ENCODE measurements at places on chromosomes 1 and 21.

- DNase-seq = no peak
Observed at GRCh38 chr1:163836481-163836880, 514.7 kb downstream of the NUF2 start.

DNA sequence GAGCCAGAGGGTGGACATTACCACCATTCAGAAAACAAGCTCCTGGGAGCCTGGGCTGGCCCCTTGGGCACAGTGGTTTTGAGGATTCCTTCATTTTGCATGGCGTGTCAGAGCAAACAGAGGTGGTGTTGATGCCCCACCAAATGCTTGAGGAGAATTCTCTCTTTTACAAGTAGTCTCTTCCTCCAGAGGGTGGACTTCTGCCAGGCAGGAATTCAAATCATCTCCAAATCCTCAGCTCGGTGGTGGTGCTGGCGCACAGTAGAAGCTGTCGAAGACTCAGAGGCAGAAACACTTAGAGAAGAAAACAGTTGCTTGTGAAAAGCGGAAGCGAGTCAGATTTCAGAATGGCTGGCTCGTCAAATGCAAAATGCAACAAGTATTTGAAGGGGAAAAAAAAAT, 3.4 kb upstream of the CHI3L1 start:
- no peak for DNase-seq

- DNase-seq = no peak
Observed at GRCh38 chr1:214425101-214425500, 126.3 kb downstream of the PTPN14 start.

DNA sequence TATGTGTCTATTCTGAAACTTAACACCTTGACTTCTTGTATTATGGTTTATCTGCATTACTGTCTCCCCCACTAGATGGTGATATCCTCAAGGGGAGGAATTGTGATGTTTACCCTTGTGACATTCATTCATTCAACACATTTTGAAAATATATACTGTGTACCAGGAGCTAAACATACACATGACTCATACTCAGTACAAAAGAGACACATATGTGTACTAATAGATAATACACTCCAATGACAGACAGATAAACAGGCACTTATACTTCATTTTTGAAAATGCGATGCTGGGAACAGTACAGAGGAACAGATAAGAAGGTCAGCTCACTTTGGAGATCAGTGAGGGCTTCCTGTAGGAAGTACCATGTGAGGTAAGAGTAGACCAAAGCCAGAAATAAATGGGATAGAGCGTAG, 8.9 kb upstream of the RAB3GAP2 start:
- DNase-seq = no peak

GRCh38 chr1:234303231-234303630, 70.0 kb upstream of the COA6 start:
- no peak for DNase-seq

DNA sequence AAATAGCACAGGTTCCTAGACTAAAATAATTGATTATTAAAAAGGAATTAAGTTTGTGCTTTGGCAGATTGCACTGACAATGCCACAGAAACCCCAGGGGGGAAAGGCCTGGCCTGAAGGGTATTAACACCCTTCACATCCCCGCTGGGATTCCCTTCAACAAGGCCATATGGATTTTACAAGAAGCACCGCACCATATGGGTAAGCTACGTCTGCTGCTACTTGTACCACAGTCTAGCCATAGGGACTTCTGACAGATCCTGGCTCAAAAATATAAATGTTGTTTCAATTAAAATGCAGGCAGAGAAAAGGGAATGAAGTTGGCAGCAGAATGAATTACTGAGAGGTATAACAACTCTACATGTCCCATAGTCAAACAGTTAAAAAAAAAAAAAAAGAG, 101.0 kb downstream of the DENND1B start:
- DNase-seq = no peak

DNA sequence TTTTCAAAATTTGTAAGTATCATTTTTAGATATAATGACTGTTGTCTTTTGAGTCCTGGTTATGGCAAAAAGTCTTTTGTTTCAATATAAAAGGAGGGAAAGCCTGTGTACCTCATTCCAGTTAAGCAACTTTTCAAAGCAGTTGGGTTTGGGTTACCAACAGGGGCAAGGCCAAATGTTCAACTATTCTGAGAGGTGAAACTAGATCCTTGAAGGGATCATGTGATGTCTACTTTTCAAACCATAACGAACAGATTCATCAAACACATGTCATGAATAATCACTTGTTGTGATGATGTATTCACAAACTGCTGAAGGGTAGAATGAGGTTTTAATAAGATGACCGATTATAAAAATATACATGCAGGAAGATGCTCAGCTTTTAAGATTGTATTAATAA, 171.3 kb downstream of the HHAT start:
- DNase-seq = no peak

- DNase-seq = no peak
Observed at GRCh38 chr1:110107867-110108469, 4.3 kb upstream of the UBL4B start.

DNA sequence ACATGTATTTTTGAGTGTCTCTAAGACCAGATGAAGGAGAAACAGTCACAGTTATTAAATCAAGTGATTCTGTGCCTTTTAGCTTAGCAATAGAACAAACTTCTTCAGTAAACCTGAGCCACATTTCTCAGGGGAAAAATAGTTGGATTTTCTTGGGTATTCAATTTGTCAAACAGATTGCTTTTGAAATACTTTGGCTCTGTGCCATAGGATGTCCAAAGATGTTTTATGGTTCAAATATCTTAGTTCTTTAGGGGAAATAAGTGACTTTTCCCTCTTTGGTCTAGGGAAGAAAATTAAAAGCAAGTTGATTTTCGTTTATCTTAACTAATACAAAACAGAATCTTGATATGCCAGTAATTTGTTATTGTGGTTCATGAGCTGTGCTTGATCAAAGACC, 125.9 kb downstream of the ATP5PO start:
- DNase-seq = no peak

- DNase-seq = no peak
Observed at GRCh38 chr1:116497656-116498055, 73.2 kb downstream of the CD58 start.

GRCh38 chr21:39630827-39631226, 18.1 kb downstream of the B3GALT5 start:
- DNase-seq = no peak

GRCh38 chr1:118339400-118340124, 154.5 kb upstream of the SPAG17 start:
- no peak for DNase-seq

DNA sequence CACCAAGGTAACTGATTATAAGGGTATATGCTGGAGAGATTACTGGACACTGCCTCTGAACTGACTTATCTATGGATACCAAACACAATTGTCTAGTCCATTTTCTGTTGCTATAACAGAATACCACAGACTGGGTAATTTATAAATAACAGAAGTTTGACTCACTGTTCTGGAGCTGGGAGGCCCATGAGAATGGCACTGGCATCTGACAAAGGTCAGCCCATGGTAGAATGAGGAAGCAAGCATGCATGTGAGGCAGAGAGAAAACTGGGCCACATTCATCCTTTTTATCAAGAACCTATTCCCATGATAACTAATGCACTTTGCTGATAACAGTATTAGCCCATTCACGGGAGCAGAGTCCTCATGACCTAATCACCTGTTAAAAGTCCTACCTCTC, 37.4 kb downstream of the FCER1A start:
- no peak for DNase-seq

DNA sequence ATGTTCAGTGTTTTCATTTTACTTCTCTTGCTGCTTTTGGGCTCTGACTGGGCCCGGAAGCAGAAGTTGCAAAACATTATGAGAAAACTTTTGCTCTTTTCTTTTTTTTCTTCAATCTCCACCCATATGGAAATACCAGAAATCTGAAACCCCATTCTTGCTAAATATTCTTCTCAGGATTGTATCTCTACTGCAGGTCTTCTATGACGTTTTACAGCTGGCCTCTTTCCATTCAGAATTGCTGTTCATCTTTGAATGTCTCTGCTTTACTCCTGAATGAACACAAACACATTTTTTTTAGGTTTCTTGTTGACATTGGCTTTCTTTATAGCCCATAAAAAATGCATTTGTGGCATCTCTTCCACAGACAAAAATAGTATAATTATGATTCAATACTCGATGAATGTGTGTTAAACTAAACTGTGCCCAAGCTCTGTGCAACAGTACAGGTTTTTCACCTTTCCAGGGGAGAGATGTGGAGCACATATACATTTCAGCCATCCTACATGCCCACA, 18.8 kb downstream of the PTPRC start:
- DNase-seq = no peak

DNA sequence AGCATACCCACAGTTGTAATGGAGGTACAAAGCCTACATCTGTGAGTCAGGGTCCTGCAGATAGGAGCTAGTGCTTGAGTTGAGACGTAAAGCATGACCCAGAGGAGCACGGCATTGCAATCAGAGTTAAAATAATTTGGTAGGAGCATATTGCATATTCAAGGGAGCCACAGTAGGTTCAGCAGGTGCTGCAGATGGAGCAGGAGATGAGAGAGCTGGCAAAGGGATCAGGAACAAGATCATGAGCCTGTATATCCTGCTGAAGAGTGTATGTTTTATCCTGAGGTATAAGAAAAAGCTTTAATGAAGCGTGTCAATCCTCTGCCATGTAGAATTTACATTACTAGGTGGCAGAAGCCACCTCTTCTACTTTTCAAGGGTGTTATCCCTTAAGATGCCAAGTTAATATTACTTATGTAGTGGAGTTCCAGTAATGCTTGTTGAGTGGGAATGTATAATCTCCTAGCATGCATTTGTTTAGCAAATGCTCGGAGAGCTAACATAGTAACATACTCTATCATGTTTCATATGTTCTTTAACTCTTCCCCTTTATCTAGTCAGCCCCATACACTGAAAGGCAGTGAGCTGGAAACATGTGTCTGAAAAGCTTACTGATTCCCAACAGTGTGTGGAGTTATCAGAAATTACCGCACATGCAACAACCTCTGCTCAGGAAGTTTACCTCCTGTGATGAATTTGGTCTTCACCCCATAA, 300.3 kb downstream of the GRIK1 start:
- no peak for DNase-seq

- DNase-seq = peak; percentile 17
Observed at GRCh38 chr1:75338616-75339483, 204.7 kb downstream of the LHX8 start.

DNA sequence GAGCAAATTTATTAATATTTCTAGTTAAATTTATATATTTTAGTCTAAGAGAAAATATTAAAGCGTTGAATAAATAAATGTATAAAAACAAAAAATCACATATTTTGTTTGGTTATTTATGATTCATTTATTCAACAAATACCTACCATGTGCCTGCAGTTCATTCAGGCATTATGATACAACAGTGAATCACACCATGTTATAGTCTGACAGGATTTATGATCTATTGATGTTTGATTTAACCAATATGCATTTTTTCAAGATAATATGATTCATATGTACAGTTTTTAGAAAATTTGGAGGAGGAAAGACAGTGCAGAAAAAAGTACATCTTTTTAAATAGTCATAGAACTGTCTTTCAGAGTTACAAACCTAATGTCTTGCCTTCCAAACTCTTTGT, 7.4 kb upstream of the TRIM58 start:
- no peak for DNase-seq

GRCh38 chr1:208410409-208410808, 166.2 kb upstream of the PLXNA2 start:
- DNase-seq = no peak

- DNase-seq = no peak
Observed at GRCh38 chr1:246691622-246692495, 32.4 kb upstream of the SCCPDH start.

- no peak for DNase-seq
Observed at GRCh38 chr1:23616292-23616824, 57.1 kb upstream of the ID3 start.

GRCh38 chr1:119766374-119766794, 2.3 kb downstream of the HMGCS2 start:
- DNase-seq = no peak

GRCh38 chr21:39467746-39468145, 16.0 kb downstream of the SH3BGR start:
- DNase-seq = no peak

DNA sequence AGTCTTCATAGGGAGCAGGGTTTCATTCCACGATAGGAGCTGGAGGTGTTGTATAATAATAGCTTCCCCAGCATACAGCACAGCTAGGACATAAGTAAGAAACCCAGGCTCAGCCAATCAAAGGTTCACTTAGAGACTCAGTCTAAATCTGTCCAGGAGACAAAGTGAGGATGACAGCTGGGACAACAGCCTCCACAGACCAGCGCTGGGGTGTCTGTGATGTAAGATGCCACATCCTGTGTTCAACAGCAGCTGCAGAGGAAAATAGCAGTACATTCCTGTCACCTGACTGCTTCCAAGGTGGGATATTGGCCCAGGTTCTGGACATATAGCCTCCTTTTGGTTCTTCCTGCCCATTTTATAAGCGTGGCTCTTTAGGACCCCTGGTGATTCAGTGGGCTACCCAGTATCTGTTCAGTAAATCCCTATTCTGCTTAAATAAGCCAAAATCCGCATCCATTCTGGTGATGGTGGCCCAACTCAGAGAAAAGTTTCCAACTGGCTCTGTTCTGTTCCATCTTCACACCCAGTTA, 176.8 kb upstream of the SYT6 start:
- DNase-seq = no peak

DNA sequence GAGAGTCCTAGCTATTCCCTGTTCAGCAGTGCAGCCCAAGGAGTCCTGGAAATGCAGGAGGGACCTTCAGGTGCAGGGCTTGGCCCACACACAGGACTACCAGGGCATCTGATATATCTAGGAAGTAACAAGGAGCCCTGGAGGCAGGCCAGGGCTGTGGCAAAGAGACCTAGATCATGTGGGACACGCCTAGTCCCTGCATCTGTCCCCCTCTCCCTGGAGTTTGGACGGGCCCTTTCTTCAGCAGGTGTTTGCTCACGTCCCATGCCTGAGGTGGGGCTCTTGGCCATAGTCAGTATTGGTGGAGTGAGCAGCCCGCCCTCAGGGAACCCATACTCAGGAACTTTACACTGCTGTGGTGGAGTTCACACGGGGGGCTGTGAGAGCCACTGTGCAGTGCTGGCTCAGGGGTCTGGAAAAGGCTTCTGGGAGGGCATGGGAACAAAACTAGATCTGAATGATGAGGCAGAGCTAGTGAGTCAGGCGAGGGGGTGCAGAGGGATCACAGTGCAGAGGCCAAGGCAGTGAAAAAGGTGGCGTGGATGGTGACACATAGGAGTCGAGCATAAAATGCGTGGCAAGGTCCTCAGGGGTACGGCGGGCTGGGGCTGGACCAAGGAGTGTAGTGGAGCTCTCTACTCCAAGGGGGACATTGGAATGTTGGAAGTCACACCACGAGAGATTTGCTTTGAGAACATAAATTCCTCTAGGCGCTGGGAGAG, 25.6 kb downstream of the TMEM53 start:
- DNase-seq = no peak

DNA sequence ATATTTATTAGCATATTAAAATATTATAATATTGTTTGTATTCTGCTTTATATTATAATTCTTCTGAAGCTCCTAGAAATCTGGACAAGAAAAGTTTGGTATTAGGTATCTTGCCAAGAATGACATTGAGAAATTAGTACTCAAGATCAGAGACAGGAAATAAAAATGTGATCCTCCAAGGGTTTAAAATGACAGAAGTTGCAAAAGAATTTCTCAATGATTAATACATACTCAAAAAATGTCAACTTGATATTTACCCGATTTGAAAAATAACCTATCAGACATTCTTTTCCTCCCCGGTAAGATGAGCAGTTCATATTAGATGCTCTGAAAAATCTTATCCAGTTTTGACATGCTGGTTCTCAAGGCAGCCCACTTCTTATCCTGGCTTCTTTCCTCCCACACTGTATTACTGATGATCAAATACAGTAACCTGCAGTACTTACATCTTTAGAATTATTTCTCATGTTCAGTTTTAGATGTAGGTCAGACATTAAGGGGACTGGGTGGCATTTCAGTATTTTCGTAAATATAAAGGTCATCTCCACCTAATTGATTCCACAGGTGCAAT, 55.3 kb downstream of the CACHD1 start:
- DNase-seq = no peak

Measured in germinal center (tissue), 1 donor.